Osteoblast (primary cell): ENCODE measurements at places on chromosomes 2 and 18.
A peak's percentile ranks its signal among the peaks of the same experiment; 100 is the strongest.

GRCh38 chr2:11977766-11978524 lies 231.5 kb downstream of the LPIN1 start:
- DNase-seq: no peak
- H3K4me3 ChIP-seq: no peak overlapping the region
- H3K4me1 ChIP-seq: peaks cover 8% of the 10 kb centered on the region

GRCh38 chr18:48072428-48073204 lies 142.2 kb upstream of the SMAD2 start:
- H3K4me1 ChIP-seq: no peaks in the 10 kb centered on the region
- DNase-seq: no peak
- no peak overlapping the region for H3K27ac ChIP-seq

DNA sequence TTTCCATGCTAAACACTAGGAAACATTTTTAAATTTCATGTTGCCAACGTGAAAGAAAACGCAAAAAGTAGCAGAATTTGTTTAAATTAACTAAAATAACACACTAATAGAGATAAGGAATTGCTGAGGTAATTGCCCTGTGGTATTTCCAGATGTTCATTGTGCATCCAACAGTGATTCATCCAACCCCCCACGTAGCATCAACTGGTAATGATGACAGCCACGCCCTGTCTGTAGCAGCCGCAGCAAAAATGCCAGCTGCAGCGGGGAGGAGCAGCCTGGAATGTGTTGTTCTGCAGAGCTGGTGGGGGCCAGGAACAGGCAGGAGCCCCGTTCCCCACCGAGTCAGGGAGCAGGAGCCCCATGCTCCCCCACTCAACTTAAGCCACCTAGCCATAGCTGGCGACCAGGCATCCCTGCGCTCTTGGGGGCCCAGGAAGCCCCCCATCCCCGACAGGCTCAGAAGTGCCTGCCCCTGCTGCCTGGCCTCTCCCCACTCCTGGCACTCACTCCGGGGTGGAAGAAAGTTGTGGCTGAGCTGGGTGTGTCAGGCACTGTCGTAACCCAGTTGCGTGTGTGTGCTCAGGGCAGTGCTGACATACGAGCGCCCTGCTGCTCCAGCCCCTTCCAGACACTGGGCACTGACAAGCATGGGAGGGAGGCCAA lies 695.1 kb upstream of the ACVR2A start:
- H3K4me1 ChIP-seq: no peaks in the 10 kb centered on the region
- H3K27ac ChIP-seq: no peak overlapping the region
- no peaks in the 10 kb centered on the region for H3K36me3 ChIP-seq
- no peak overlapping the region for H3K4me3 ChIP-seq
- DNase-seq: no peak

- no peak for DNase-seq
- H3K36me3 ChIP-seq: peaks cover 25% of the 10 kb centered on the region
- H3K27ac ChIP-seq: peak overlapping the region; percentile 89
Measured at GRCh38 chr2:112750560-112750843, 13.9 kb downstream of the CKAP2L start.

DNA sequence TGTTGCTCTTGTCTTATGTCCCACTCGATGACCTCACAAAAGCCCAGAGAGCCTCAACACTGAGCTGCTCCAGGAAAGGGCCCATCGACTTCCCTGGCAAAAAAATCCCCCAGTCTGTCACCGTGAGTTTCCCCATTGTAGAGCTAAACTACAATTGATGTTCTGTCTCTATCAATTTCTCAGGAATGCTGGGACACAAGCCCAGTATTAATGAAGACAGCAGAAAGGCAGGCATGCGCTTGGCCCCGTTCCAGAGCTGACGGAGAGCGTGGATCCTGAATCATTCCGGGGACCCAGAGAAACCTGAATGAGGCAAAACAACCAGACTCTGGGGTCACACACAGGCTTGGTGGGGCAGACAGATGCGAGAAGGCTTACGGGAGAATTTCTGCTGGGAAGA lies 146.9 kb downstream of the TTC32 start:
- no peaks in the 10 kb centered on the region for H3K36me3 ChIP-seq
- peaks cover 3% of the 10 kb centered on the region for H3K4me1 ChIP-seq
- no peak overlapping the region for H3K4me3 ChIP-seq
- H3K27me3 ChIP-seq: peaks cover 3% of the 10 kb centered on the region
- H3K27ac ChIP-seq: no peak overlapping the region
- no peak for DNase-seq

GRCh38 chr2:31260870-31261269 lies 26.9 kb downstream of the EHD3 start:
- no peak overlapping the region for H3K4me3 ChIP-seq
- no peak overlapping the region for H3K27ac ChIP-seq
- DNase-seq: no peak
- no peaks in the 10 kb centered on the region for H3K4me1 ChIP-seq
- H3K27me3 ChIP-seq: no peaks in the 10 kb centered on the region

DNA sequence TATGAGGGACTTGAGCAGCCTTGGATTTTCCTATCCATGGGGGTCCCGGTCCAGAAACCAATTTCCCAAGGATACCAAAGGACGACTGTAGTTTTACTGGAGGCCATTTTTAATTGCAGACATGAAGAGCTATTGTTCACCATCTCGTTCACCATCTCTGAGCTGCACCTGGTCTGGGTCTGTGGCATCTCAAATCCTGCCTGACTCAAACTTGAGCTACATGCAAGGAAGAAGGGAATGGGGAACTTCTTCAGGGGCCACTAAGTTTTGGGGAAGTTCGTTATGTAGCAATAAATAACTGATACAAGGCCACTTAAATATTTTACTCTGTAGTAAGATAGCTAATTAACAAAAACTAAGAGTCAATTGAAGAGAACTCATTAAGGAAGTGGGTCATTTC lies 2.1 kb upstream of the SMCHD1 start:
- no peak for DNase-seq
- H3K4me1 ChIP-seq: peaks cover 19% of the 10 kb centered on the region
- H3K36me3 ChIP-seq: no peaks in the 10 kb centered on the region
- no peak overlapping the region for H3K4me3 ChIP-seq
- H3K27me3 ChIP-seq: no peaks in the 10 kb centered on the region
- H3K27ac ChIP-seq: no peak overlapping the region

- no peaks in the 10 kb centered on the region for H3K27me3 ChIP-seq
- H3K36me3 ChIP-seq: peaks cover 5% of the 10 kb centered on the region
- no peaks in the 10 kb centered on the region for H3K4me1 ChIP-seq
- no peak for DNase-seq
- no peak overlapping the region for H3K4me3 ChIP-seq
Measured at GRCh38 chr2:239106966-239107365, 259.1 kb downstream of the TWIST2 start.

- no peaks in the 10 kb centered on the region for H3K36me3 ChIP-seq
- no peaks in the 10 kb centered on the region for H3K4me1 ChIP-seq
- DNase-seq: no peak
- H3K27me3 ChIP-seq: no peaks in the 10 kb centered on the region
Measured at GRCh38 chr18:30971338-30971956, 71.1 kb downstream of the DSC3 start.

- H3K36me3 ChIP-seq: no peaks in the 10 kb centered on the region
- DNase-seq: no peak
- no peak overlapping the region for H3K27ac ChIP-seq
Measured at GRCh38 chr2:177324797-177325196, 60.3 kb upstream of the NFE2L2 start.

GRCh38 chr18:23550898-23551297 lies 35.4 kb downstream of the NPC1 start:
- peaks cover 79% of the 10 kb centered on the region for H3K36me3 ChIP-seq
- DNase-seq: no peak
- H3K4me3 ChIP-seq: no peak overlapping the region
- H3K27ac ChIP-seq: no peak overlapping the region
- no peaks in the 10 kb centered on the region for H3K4me1 ChIP-seq

DNA sequence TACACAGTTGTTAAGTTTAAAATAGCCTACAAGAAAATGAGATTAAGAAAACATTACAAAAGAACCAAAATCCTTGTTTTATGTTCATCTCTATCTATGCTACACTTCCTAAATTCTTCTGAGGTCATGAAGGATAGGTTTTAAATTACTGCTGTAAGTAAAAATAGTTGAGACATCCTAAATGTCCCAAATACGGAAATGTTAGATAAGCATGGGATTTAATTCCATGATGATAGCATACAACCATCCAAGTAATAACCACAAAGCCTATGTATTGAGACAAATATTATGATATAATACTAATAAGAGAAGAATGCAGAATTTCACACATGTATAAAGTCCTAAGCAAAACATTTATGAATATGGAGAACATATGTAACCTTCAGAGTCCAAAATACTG lies 34.1 kb downstream of the PIEZO2 start:
- H3K36me3 ChIP-seq: no peaks in the 10 kb centered on the region
- no peak overlapping the region for H3K27ac ChIP-seq
- DNase-seq: no peak
- no peaks in the 10 kb centered on the region for H3K27me3 ChIP-seq
- H3K4me1 ChIP-seq: peaks cover 20% of the 10 kb centered on the region
